Glomerular endothelial cell (primary cell): ENCODE measurements at places on chromosomes 6 and 20.
A peak's percentile ranks its signal among the peaks of the same experiment; 100 is the strongest.

DNA sequence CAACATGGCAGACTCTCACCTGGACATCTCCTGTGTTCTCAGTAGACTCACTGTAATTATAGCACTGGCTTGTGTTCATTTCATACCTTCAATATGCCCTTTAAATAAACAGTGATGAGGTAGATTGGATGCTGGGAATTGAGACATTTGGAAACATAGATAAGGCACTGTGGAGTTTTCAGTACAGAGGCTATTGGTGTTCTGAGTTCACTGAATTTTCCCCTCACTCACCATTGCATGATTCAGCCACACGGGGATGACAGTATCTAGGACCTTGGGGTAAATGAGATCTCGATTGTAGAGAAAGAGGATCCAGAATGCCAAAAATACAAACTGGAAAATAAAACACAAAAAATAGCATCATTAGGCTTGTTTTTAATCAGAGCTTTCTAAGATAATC is 12.6 kb downstream of the ADTRP start:
- DNase-seq = no peak

- DNase-seq = no peak
Measured at GRCh38 chr20:11585752-11586352, 331.8 kb upstream of the BTBD3 start.

- DNase-seq = no peak
Measured at GRCh38 chr6:116073765-116074440, 13.2 kb upstream of the FRK start.

- peak; percentile 9 for DNase-seq
Measured at GRCh38 chr6:140271759-140272377, 897.4 kb upstream of the CITED2 start.

GRCh38 chr6:22350109-22350508 is 53.3 kb upstream of the PRL start:
- DNase-seq = no peak

DNA sequence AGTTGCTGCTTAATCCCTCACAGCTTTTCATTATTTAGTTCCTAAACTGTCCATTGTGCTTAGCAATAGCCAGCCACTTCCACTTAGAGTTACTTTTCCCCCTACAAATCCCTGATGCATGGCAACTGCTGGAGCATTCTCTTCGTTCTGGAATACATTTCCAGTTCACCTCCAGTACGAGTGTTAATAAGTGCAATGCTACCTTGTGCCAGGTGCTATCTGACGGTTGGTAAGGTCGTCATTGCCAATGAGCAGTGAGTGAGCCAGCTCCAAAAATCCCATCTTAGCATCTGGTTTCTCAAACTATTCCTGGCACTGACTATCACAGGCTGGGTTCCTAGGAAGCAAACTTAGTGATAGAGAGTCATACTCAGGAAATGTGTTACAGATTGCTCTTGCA is 114.1 kb upstream of the ADGRF1 start:
- DNase-seq = no peak

DNA sequence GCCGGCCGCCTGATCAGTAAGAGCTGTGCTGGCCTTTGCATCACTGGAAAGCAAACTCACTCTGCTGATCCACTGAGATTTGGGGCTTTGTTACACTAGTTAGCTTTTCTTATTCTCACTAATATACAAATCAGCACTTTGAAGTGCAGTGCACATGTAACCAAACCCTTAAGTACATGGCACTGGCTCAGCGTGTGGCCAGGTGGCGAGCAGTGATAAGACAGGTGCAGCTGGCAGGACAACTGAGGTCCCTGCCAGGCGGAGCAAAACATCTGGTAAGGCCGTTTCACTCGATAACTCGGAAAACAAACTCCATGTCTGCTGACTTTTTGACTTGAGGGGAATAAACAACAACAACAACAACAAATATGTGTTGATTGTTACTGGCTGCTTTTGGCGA is 11.0 kb downstream of the GFRA4 start:
- DNase-seq = no peak

DNA sequence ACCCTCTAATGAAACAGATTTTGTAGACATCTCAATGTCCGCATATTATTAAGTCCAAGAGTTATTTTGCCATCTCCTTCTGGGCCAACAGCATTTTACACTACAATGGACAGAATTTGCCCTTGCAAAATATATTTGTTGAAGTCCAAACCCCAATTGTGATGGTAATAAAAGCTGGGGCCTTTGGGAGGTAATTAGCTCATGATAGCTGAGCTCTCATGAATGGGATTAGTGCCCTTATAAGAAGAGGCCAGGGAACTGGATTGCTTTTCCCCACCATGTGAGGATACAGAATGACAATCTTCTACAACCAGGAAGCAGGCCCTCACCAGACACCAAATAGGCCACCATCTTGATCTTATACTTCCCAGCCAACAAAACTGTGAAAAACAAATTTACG is 44.9 kb upstream of the MTRF1L start:
- DNase-seq = no peak

DNA sequence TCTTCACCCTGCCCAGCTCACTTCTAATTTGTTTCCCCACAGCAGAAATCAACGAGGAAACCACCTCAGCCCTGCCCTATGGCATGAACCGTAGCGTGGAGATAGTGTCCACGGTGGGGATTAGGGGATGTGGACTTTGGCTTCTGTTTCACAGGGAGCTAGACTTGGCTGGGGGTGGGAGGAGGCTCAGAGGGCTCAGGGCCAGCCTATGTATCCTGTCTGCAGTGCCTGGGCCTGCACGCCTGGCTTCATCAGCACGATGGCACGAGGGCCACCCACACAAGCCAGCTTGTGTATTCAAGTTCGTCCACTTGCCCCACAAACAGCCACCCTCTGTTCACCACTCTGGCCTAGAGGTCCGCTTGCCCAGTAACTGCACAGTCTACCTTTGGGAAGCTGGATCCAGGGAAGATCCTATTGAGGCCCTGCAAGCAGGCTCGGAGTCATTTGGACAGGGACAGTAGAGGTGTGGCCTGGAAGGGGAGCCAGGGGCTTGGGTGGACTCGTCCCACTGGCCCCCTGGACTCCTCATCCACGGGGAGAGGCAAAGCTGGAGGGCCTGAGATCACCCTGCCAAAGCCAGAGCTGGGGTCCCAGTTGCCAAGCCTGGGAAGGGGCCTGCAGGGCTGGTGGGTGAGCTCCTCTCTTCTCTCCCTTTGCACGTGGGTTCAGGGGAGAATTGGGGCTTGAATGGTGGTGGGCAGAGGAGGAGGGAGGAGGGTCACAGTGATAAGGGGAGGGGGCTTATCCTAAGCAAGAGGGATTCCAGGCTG is 38.0 kb upstream of the FAM83D start:
- DNase-seq = no peak

DNA sequence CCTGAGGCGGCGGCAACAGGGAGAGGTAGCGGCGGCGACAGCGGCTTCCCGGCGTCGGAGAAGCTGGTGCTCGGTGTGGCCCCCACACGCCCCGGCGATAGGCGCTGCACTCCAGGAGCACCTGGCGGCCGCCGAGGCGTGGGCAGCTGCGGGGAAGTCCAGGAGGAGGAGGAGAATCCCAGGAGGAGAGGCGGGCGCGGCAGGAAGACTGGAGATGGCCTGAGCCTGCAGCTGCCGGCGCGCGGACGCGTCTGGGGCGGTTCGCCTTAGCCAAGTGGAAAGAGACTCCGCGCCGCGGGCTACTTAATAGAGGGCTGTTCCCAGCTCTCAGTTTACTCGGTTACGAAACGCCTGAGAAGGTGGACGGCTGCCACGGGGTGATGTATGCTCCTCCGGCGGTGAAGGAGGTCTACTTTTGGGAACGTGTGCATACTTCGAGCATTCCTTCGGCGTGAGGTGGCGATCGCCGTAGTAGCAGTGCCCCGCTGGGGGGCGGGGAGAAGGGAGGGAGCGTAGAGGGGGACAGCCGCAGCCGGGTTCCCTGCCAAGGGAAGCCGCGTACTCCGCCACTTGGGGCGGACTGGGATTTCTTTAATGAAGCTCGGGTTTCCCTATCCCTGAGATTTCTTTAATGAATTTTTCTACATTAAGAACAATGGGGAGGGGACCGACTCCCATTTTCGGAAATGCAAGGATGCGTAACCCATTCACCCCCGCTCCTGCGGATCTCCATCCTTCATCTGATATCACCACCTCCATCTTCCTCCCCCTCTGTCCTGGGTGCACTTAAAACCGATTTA is at the start of gene COL12A1:
COL12A1 (minus strand) TSS at position 278 of the 800 bp plus-strand sequence. CDS start 3,261 bp downstream, outside the sequence.
- no peak for DNase-seq

DNA sequence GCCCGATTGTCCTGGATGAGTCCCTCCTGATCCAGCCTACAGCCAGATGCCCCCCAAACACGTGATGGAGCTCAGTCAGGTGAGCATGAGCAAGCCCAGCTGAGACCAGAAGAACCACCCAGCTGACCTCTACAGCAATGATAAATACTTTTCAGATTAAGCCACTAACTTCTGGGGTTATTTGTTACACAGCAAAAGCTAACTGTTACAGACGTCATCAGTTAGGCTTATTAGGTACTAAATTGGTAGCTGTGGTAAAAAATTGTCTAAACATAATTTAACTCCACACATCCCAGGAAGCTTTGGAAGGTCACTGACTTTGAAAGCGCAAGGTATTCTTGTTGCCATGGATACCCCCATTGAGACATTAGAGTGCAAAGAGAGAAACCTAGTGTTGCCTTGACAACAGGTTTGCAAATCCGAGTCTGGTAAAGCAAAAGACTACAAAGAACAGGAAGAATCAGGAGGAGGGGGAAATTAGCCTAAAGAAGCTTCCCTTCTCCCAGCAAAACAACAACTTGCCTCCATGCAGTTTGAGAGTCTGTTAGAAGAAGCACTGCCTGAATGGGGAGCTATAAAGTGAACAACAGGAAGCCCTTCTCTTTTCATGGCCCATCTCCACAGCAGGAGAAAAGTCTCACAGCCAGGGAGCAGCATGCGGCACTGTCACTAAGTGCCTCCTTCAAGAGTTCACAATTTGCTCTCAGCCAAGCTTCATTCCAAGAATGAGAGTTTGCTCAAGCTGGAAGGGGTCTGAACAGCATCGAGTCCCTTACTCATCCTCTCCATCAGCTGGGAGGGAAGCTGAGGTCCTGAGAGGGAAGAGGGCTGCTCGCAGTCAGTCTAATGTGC is 41.7 kb upstream of the ZNF831 start:
- DNase-seq = no peak

- DNase-seq = no peak
Measured at GRCh38 chr6:106858653-106859092, 115.9 kb downstream of the CD24 start.

GRCh38 chr6:100657678-100658330 is 193.1 kb upstream of the SIM1 start:
- DNase-seq = no peak

DNA sequence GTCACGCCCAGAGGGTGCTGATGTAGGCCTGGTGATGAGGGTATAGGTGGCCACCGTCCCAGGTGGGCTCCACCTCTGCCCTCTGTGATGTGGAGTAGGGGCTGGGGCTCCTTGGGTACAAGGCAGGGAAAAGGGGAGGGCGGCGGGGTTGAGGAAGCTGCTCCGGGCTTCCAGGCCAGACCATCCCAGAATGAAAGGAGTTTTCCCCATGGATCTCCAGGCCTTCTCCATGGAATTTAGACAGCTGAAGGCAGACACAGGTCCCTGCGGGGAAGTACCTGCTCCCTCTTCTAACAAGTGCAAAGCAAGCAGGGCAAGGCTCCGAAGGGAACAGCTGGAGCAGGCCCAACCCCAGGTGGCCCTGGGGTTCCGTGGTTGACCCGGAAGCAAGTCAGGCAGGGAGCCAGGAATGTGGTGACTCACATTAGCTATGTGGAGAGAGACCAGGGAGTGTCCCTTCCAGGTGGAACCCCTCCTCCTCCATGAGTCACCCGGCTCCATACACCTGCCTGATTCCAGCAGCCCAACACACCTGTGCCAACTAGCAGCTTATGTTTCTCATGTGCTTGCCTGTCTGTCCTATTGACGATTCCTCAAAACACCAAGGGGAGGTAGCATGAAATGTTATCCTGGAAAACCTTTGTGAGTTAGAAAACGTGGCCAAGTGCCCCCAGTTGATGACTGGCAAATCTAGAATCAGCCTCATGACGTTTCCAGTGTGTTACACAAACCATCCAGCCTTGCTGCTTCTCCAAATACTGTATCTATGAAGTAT is 59.7 kb upstream of the SNX9 start:
- DNase-seq = peak; percentile 45

- DNase-seq = no peak
Measured at GRCh38 chr6:7218406-7218988, 94.5 kb downstream of the SSR1 start.

DNA sequence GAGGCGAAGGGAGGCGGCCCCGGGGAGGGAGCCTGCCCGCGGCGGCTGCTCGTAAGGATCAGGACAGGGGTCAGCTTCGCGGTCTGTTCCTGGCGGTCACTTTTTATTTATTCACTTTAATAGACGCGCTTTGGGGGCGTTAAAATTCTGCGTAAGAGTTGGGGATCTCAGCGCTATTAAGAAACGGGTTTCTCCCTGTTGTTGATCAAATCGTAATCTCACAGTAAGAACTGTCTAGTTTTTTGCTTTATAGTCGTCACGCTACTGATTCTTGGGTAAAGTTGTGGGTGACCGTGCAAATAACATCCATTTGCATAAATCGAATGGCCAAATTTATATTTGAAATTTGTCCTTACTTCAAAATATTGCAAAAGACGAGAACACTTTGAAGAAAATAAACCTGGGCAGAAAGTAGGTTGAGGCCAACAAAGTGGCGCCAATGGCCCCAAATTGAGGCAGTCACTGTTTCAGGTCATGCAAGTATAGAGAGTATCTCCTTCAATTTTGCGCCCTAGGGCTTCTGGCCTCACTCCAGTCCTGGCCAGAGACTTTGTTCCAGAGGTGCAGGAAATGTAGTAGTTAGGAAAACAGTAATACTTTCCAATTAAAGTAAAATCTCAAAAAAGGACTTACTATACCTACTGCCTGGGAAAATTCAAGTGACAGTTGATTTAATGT is 963 bp upstream of the RMND1 start:
- no peak for DNase-seq

GRCh38 chr6:112221561-112221960 is 32.8 kb downstream of the LAMA4 start:
- DNase-seq = no peak

DNA sequence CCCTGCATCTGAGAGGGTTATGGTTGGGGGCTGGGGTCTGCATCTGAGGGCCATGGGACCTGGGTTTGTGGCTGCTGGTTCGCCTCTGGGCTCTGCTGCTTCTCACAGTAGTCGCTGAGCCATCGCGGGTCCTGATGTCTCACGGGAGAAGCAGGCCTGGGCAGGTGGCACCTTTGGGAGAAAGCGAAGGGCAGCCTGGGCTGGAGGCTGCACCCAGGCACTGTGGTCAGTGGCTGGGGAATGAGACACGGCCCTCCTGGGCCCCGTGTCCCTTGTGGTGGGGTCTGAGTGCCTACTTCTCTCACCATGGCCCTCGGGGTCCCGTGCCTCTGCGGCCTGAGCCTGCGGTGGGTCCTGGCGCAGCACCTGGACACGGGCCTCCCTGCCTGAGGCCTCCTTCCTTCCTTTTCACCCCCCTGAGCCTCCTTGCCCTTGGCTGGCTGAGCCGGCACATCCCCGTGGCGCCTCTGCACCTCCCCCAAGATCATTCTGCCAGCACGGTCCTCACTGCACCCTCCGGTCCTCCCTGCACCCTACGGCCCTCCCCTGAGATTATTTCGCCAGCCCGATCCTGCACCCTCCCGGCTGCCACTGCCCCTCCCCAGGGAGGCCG is 206.0 kb downstream of the ERMARD start:
- no peak for DNase-seq
